ENCODE measurements at places on chromosomes 5 and 9.
A peak's percentile ranks its signal among the peaks of the same experiment; 100 is the strongest.

DNA sequence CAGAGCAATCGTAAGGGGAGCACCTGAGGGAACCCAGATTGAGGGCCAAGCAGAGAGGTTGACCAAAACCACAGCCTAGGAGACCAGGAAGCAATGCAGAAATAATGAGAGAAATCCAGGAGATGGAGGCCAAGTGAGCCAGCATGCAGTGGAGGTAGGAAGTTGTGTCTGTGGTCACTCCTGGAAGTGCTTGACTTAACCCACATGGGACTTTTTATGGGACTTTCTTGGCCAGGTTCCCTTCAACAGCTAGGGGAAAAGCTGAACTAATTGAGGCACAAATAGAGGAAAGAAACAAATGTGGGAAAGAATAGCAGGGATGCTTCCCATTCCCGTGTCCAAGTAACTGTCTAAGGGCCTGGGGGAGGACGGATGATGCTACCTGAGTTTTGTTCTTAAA lies 293.2 kb upstream of the CLINT1 start:
- no peak for DNase-seq

GRCh38 chr9:114855488-114855887 lies 49.6 kb upstream of the TNFSF15 start:
- DNase-seq: no peak

DNA sequence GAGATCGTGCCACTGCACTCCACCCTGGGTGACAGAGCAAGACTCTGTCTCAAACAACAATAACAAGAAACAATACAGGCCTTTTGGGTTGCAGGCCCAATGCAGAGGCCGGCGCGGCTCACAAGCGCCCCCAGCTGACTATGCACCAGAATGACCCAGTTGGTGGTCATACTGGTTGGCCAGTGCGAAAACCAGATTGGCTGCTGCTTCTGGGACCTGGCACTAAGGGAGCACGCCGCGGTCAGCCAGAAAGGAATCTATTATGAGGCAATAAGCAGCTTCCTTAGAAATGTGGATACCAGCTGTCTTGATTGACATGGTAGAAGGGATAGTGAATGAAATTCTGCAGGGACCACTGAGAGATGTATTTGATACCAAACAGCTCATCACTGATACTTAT lies 35.0 kb downstream of the RANBP17 start:
- DNase-seq: no peak

GRCh38 chr9:121269642-121270254 lies 1.8 kb downstream of the GSN start:
- DNase-seq: no peak

DNA sequence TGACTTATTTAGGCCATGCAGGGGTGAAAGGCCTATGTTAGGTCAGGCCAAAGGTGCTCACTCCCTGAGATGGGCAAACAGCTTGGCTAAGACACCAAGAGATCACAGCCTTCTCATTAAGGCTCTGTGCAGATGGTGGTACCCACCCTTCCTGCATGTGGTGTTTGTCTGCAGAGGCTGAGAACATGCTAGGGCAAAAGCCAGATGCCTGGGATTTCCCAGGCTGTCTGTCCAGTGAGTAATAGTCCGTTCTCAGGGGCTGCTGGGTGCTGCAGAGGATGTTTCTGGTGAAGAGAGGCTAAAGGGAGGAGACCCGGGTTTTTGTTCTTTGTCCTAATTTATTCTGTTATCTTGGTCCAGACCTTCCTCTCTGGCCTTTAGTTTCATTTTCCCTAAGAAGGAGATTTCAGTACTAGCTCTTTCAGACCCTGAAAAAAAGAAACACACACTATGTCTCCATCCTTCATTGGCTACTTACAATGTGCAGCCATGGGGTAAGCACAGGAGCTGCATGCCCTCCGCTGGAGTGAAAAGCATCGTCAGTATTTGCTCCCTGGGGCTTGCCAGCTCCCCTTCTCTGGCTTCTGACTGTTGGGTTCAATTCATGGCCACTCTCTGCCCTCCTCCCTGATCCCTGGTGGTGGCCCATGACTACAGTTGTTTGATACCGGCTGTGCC lies 23.4 kb upstream of the GLRA1 start:
- DNase-seq: no peak

- no peak for DNase-seq
Observed at GRCh38 chr5:135826221-135826525, 8.3 kb upstream of the SLC25A48 start.

GRCh38 chr5:164204338-164204946 lies 699.0 kb downstream of the MAT2B start:
- peak; percentile 75 for DNase-seq

DNA sequence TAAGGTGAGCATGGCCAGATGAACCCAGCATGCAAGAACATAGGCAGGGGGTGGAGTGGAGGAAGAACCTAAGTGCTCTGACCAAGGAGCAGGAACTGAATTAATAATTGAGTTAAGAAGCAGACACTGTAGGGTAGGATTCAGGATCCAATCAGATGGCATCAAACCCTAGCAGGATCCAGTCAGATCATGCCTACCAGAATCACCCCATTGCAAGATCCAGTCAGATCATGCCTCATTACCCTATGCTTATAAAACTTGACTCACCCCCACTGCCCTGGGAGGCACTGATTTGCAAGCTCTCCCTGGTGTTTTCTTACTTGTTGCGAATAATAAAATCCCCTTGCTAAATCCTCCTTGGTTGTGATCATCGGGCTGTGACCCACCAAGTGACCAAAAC lies 19.7 kb downstream of the TUSC1 start:
- DNase-seq: no peak

DNA sequence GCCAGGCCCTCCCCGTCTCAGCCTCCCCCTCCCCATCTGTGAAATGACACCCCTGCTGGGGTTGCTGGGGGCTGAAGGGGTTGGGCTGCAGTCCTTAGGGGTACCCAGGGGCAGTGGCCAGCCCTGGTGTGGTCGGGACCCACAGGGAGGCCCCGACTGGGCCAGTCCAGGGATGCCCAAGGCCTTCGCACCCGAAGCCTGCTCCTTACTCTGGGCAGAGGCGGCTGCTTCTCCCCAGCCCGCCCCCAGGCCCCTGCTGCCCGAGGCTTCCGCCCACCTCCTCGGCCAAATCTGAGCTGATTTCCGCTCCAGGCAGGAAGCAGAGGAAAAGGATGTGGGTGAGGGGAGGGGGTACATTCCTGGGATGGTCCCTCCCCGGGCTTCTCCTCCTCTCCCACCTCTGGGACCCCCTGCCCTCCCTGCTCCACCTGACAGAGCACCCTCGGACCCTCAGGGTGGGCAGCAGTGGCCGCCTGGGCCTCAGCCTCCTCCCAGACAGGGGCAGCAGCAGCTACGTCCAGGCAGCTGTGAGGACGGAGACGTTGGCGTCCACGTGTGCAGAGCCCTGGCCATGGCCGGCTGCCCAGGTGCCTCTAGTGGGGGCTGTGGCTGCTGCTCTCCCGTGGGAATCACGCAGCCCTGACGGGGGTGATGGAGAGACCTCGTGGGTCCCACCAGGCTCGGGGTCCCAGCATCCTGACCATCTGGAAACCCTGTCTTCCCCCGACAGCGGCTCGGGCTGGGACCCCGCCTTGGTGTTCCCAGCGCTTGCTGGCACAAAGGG lies 4.2 kb upstream of the NRARP start:
- DNase-seq: no peak

GRCh38 chr5:163436515-163436914 lies 880 bp upstream of the CCNG1 start:
- DNase-seq: no peak

GRCh38 chr9:118457171-118458000 lies 753.2 kb downstream of the TLR4 start:
- no peak for DNase-seq

DNA sequence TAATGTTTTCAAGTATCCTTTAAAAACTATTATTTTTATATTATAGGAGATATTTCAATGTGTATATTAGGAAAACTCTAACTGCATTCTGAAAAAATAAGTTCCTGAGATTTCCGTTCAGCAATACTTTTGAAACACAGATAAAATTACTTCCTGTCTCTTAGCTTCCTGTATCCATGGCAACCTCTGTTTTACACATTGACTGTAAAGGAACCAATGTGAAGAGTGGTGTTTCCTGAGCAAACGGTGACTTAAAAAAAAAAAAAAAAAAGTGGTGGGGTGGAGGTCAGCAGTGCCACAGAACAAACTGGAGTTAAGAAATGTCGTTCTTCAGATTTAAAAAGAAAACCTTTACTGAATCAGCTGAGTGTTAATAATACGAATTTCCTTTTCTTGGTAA lies at the start of gene LRRC70:
TSS of gene LRRC70 (plus strand) at position 280 of the 400 bp plus-strand sequence. CDS start 620 bp downstream, outside the sequence.
- DNase-seq: no peak

GRCh38 chr9:76371901-76372300 lies 22.3 kb downstream of the RFK start:
- peak; percentile 44 for DNase-seq

DNA sequence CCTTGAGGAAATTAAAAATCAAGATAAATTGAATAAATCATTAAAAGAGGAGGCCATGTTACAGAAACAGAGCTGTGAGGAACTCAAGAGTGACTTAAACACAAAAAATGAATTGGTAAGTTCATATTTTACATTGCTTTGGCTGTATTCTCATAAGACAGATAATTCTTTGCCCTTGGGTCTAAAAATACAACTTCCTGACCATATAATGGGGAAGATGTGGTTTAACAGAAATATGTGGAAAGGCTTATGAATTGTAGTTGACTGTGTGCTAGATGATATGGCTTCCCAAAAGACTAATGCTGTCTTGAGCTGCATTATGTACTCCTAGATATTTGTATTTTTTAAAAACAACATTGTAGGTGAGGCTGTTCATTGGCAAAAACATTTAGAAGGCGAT lies 33.1 kb downstream of the CNTRL start:
- no peak for DNase-seq

DNA sequence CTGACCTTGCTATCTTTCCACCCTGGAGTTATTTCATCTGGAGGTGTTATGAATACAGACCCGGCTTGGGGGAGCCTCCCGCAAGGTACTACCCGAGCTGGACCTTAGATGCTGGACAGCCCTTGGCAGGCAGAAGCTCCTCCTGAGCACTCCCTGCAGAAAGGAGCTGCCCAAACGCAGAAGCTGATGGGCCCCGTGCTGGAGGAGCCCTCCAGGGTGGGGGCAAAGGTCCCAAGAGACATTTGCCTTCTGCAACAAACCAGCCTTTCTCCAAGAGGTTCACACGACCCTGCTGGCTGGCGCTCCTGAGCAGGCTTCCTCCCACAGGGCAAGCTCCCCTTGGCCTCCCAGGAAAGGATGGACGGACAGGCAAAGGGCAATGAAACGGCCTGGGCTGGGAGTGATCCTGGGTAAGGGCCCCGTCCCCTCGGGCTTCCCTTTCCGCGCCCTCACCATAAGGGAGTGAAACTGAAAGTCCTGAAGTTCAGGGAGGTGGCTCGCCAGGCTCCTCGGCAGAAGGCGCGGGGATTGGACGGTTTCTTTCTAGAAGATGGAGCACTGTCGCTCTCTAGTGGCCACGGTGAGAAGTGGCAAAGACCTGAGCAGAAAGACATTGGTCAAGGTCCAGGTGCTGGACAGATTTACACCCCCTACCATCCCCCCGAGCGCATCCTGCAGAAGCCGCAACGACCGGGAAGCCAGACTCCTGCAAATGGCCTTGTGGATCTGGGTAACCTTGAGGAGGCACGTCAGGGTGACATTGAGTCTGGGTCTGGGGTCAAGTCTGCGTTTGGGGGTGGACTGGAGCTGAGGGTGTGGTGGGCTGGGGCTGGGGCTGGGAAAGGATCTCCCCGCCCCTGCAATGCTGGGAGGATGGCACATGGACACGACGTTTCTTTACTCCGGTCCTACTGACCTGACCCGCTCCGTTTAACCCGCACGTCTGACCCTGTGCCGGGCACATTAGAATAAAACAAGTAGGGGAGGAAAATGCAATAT lies 56.4 kb downstream of the NEURL1B start:
- DNase-seq: peak; percentile 73

DNA sequence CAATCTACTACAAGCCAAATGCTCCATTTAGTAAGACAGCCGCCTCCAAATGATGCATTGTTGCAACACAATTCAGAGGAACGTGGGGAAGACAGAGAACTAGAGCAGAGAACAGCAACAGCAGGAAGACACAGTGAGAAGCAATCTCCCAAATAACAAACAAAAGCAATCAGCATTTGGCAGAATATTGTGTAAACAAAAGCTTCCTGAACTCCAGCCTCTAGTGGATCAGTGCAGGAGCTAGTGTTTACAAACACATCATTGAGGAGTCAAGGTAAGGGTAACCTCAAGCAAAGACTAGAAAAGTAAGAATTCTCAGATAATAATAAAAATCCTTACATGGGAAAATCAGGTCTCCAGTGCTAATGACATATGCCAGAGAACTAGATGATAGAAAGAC lies 20.6 kb downstream of the FST start:
- no peak for DNase-seq

GRCh38 chr5:24714746-24715145 lies 70.0 kb upstream of the CDH10 start:
- no peak for DNase-seq

- no peak for DNase-seq
Observed at GRCh38 chr5:157459715-157460599, at the start of gene NIPAL4. Gene NIPAL4, plus strand, starts transcription at chr5:157460213. Its CDS starts 108 bp downstream, at chr5:157460321.

DNA sequence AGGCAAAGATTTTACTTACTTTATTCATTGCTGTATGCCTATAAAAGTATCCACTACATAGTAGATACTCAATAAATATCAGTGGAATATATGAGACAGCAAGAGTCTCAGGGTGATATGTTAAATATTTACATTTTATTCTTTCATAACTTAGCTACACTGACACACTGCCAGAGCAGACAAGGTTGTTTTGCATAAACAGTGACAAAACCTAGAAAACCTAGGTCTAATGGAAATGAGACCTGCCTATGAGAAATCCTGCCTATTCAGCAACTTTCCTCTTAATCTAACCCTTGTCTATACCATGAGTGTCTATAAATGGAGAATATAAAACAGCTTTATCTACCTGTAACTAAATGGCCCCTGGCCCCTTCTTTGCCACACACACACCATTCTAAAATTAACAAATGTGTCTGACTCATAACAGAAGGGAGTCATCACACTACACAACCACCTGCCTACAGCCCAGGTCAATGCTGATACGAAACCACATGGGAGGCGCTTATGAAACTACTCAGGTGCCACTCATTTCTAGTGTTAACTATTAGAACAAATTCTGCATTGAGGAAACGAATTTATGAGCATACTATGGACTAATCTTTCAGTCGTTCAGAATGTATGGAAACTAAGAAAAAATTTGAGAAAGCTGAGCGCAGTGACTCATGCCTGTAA lies 60.3 kb downstream of the UBAP2 start:
- DNase-seq: no peak

DNA sequence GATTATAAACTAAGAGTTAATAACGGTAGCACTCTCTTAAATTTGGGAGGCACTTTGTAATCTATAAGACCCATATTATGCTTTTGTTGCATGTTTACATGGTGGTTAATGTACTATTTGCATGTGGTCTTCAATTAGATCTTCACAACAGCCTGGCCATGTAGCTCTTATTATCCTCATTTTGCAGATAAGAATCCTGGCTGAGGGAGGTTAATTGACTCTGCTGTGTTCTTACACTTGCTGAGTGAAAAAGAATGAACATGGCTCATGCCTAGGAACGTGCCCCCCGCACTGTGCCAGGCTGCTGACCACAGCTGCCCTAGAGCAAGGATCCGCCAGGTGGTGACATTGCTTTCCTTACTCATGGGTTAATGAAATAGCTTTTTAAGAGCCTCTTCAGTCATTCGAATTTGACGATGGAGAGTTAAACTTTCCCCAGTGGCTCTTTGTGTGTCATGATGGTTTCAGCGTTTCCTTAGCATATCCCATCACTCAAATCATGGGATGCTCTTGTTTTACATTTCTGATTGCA lies 97.9 kb downstream of the CDH6 start:
- no peak for DNase-seq

Data from HS-5 (cell line).